ENCODE measurements at places on chromosomes 7 and 10.

- no peak for DNase-seq
Measured at GRCh38 chr7:24427048-24427447, 143.1 kb downstream of the NPY start.

DNA sequence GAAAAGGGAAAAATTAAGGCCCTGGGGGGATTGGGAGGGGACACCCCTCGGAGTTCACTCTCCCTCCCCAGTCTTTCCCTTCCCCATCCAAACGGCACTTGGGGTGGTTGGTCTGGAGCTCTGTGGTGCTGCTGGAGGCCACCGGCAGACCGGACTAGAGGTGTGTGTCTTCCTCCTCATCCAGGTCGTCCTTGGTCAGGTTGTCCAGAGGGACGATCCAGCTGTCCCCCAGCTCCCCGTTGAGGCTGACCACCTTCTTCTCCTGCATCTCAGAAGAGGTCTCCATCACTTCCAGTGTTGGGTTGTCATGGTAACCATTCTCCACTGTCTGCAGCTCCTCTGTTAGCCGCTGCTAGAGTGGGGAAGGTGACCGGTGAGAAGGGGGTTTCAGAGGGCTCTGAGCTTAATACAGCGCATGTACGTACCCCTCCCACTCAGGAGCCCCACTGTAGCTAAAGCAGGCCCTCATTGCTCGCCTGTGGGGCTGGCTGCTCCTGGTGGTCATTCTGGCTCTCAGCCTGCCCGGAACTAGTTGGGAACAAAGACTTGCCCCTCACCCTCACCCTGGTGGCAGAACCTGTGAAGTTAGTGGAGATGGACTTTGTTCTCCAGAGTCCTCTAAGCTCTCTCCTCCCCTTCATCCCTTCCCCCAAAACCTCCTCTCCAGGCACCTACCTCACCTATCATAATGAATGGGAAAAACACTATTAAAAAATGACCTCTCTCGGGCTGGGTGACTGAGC is 52.1 kb downstream of the PODXL start:
- DNase-seq, result no peak

DNA sequence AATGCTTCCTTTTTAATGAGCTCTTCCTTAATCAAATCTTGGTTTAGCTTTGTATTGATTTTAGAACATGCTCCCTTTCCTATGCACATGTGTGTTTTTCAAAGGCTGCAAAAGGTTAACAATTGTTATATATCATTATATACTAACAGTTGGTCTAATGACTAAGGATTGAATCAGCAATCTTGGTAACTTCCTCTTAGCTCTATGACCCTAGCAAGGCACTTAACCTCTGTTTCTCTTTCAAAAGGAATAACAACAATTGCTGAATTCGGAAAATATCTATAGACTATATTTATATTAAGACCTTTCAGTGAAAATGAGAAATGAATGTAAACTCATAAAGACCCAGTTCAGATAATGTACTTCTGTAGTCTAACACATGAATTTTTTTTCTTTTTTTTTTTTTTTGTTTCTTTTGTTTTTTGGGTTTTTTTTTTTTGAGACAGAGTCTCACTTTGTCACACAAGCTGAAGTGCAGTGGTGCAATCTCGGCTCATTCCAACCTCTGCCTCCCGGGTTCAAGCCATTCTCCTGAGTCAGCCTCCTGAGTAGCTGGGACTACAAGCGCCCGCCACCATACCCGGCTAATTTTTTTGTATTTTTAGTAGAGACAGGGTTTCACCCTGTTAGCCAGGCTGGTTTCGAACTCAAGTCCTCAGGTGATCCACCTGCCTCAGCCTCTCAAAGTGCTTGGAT is 48.8 kb downstream of the HOXA1 start:
- peak; percentile 55 for DNase-seq

GRCh38 chr7:55261386-55261770 is 103.8 kb upstream of the LANCL2 start:
- no peak for DNase-seq

GRCh38 chr10:44974082-44974627 is 4.5 kb downstream of the DEPP1 start:
- peak; percentile 49 for DNase-seq

- no peak for DNase-seq
Measured at GRCh38 chr10:48750991-48751390, 66.3 kb downstream of the WDFY4 start.

- DNase-seq, result no peak
Measured at GRCh38 chr10:131183546-131184045, 127.9 kb downstream of the TCERG1L start.

DNA sequence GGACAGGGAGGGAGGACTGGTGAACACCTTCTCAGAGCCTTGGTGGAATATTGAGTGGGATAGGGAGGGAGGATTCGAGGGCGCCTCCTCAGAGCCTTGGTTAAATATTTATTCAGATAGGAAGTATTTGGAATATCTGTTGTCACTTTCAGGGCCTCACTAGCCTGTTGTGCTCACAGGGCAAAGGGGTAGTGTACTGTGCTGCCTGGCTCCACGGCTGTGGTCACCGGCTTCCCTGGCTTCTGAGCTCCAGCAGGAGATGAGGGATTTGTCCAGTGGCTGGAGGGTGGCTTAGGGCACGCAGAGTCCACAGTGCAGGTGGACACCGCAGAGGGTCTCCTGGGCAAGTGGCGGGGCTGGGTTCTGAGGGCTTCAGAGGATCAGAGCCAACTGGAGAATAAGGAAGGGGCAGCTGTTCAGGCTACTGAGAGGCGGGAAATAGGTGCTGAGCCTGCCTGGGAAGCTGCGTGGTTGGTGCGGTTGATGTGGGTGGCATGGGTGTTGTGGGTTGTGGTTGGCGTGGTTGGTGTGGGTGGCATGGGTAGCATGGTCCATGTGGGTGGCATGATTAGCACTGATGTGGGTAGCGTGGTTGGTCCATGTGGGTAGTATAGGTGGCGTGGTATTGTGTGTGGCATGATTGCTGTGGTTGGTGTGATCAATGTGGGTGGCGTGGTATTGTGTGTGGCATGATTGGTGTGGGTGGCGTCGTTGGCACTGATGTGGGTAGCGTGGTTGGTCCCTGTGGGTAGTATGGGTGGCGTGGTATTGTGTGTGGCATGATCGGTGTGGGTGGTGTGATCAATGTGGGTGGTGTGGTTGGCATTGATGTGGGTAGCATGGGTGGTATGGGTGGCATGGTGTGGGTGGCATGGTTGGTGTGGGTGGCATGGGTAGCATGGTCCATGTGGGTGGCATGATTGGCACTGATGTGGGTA is 16.7 kb downstream of the INPP5A start:
- DNase-seq, result no peak

- DNase-seq, result no peak
Measured at GRCh38 chr7:145511004-145511403, 605.6 kb upstream of the CNTNAP2 start.

DNA sequence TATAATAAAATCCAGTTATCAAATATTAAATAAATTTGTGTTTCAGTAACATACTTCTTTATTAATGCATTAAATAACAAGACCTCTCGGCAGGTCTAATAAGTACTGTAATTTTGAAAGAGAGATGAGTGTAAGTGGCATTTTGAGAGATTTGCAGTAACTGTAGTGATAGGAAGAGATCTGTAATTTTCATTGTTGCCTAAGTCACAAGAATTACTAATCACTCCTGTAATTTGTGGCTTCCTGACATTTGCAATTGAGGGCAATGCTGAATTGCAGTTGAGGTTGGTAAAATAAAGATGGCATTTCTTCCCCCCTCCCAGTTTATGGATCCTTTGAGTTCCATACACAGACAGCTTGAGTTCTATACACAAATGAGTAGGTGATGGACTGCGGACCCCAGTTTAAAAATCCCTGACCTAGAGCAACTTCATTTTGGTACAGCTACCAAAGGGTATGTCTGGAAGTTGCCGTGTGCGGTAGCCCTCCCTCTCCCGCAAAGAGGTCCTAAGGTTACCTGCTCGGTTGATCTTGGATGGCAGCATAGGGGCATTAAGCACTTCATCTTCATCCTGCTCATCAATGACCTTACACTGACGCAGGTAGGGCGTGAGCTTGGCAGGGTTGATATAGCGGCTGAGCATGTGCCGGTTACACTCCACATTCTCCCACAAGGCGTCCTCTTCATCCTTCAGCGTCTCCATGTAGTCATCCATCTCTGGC is 96.4 kb downstream of the CARD11 start:
- no peak for DNase-seq

DNA sequence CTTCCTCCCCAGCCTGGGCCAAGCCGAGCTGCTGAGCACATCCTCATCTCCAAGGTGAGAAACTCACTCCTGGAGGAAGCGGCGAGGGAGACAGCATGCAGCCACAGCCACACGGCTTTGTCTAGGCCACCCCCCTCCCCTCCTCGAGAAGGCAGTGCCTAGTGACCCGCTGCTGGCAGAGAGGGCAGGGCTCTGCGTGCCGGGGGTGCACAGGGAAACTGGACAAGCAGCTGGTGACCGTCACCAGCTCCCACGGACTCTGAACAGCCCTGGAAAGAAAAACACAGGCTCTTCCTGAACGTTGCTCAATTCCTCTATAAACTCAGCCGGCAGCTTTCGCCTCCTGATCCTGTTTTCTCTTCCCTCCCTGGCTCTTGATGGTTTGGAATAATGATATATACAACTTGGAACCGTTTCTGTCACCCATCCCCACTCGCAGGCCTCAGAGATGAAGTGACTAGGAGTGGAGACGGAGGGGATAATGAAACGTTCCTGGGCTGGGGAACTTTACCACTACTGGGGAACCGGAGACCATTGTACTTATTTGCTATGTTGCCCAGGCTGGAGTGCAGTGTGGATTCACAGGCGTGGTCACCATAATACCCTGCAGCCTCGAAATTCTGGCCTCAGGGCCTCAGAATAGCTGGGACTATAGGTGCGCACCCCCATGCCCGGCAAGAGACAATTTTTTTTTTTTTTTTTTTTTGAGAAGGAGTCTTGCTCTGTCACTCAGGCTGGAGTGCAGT is 19.3 kb downstream of the PAPOLB start:
- DNase-seq, result no peak

GRCh38 chr10:74400186-74400585 is 249.2 kb downstream of the ADK start:
- DNase-seq, result no peak

GRCh38 chr10:102802920-102803534 is 34.2 kb downstream of the CYP17A1 start:
- no peak for DNase-seq

DNA sequence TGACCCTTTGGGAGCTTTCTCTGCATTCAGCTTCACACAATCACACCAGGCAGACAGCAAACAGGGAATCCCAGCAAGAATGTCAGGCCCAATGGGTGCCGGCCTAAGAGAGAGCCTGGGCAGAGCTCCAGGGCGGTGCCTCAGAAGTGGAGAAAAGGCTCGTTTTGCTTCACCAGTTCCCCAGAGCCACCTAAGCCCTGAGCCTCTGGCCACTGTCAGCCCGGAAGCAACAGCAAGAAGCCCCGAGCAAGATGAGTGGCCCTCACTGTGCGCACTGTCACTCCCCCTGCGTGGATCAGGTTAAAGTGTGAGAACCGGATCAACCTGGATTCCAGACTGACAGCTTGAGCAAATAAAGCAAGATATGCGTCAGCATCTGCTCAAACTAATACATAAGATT is 14.7 kb downstream of the CNPY1 start:
- no peak for DNase-seq

GRCh38 chr10:124176349-124177179 is 83.2 kb upstream of the CHST15 start:
- DNase-seq, result no peak

DNA sequence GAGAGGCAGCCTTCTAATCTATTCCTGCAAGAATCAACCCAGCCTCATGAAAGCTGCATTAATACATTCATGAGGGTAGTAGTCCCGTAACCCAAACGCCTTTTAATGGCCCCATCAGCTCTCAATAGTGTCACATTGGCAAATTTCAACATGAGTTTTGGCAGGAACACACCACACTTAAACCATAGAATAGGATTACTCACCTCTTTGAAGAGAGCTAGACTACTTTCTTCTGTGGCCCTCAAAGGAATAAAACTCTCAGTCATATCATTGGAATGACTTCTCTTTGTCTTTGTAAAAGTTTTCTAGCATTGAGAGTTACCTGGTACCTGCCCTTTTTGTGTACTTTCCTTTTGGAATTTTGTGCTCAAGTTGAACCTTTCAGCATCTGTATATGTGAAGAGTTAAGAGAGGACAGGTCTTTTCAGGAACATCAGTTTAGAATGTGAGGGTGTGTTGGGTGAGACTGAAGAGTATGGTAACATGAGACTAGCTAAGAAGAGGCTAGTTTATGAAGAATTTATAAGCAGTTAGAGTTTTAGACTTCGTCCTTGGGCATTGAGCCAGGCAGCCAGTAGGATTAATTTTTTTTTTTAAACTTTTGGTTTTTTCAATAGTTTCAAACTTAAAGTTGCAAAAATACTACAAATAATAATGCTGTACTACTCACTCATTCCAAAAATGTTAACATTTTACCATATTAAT is 92.6 kb downstream of the MLLT10 start:
- DNase-seq, result no peak

Measured in NB4 (cell line).